MCF 10A (cell line): ENCODE measurements at places on chromosomes 16 and 17. TPM values are rescaled to one million over a fixed set of nuclear protein-coding genes. Genes with fewer than 3 reads are reported as not detected.
A peak's percentile ranks its signal among the peaks of the same experiment; 100 is the strongest.

The DGKE gene
- 16.5 and 23.9 TPM in 2 replicates for total RNA-seq

DNA sequence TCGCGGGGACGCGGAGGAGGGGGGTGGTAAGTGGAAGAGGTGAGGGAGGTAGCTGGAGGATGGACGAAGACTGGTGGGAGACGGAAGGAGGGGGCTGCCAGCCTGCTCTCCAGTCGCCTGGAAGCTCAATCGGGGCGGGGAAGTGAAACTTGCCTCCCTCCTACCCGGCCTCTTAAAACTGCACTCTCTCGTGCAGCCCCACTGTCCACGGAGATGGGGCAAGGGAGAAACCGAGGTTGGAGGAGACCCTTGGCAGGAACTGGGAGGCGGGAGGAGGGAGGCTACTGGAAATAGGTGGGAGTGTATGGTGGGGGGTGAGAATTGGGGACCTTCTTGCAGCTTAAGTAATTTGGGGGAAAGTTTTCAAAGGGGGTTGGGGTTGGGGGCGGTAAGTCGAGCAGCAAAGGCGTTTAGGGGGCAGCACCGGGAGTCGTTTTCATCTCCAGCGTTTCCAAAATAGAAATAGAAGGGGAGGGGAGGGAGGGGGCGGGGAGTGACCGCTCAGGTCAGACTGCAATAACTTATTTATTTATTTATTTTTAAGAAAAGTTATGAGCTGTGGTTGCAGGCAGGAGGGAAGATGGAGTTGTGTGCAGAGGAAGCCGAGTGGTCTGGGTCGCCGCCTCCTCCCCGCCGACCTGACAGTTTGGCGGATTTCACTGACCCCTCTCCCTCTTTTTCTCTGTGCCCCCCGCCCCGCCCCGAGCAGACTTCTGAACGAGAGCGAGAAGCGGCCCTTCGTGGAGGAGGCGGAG is 1.4 kb downstream of the SOX9 start:
- peak; percentile 28 for DNase-seq

GRCh38 chr17:32015245-32016013 is 8.2 kb downstream of the LRRC37B start:
- DNase-seq: peak; percentile 70

The KCTD19 gene
- not detected in 2 replicates for total RNA-seq

The PROCA1 gene
- 0.86 and 1.1 TPM in 2 replicates for total RNA-seq

The VMO1 gene
- 0.77 and 1.1 TPM in 2 replicates for total RNA-seq

- DNase-seq: no peak
These were observed 14.3 kb downstream of the LIMD2 start for GRCh38 chr17:63685578-63685977.

- no peak for DNase-seq
These were observed 16.5 kb downstream of the SCGB1C2 start for GRCh38 chr17:153851-154250.

GRCh38 chr17:50844117-50844700 is 8.8 kb downstream of the WFIKKN2 start:
- DNase-seq: no peak

- no peak for DNase-seq
These were observed 48.5 kb upstream of the ZCCHC14 start for GRCh38 chr16:87541147-87541871.

The UBN1 gene
- total RNA-seq: 33.3 and 38.1 TPM in 2 replicates

DNA sequence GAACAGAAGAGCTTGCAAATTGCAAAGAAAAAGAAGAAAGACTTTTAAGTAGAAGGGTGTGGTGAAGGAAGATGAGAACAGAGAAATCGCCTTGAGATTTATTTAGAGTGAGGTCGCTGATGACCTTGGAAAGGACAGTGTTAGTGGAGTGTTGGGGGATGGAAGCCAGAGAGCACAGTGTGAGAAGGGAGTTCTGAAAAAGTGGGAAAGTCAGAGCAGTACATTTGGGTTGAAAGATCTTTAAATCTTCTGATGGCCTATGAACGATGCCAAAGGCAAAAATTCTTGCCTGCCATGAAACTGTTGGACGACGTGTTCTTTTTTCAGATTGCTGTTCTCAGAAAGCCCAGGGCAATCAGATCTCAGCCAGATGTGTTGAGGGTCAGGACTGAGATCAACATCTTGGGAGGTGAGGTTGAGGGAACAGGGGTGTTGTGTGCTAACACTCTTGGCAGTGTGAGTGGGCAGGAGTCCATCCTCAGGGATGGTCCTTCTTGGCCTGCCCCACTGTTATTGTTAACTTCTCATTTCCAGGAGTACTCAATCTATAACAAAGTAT is 330.1 kb downstream of the MAP2K6 start:
- no peak for DNase-seq

The AGRP gene
- total RNA-seq: not detected in 2 replicates

GRCh38 chr17:55664287-55664686 is 58.4 kb downstream of the TMEM100 start:
- no peak for DNase-seq

DNA sequence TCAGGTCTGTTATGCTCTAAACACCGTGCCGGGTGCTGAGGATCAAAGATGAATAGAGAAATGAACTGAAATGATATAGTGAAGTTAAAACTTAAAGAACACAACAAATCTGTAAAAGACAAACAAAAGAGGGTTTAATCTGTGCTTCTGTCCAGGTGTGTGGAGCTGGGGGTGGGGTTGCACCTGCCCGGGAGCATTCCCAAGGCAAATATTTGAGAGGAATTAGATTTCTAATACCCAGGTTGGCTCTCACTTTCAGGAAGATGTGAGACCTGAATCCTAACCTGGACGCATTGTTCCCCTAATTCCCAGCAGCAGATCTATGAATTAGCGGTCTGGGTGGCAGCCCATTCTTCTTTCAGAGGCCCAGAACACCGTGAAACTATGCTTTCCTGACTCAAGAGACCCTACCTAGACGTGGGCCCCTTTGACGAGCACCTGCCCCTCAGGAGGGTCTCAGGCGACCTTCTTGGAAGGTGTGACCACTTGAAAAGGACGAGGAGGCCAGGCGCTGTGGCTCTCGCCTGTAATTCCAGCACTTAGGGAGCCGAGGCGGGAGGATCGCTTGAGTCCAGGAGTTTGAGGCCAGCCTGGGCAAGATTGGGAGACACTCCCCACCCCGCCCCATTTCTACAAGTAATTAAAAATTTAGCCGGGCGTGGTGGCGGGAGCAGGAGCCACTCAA is 677 bp upstream of the RANGRF start:
- peak; percentile 48 for DNase-seq

GRCh38 chr17:35373984-35374765 is 754 bp upstream of the SLFN11 start:
- peak; percentile 14 for DNase-seq

GRCh38 chr17:73283841-73284282 is 22.2 kb upstream of the CPSF4L start:
- DNase-seq: no peak

GRCh38 chr17:13584701-13585080 is 17.0 kb downstream of the HS3ST3A1 start:
- no peak for DNase-seq

GRCh38 chr17:68179236-68179925 is 68.5 kb upstream of the AMZ2 start:
- no peak for DNase-seq

DNA sequence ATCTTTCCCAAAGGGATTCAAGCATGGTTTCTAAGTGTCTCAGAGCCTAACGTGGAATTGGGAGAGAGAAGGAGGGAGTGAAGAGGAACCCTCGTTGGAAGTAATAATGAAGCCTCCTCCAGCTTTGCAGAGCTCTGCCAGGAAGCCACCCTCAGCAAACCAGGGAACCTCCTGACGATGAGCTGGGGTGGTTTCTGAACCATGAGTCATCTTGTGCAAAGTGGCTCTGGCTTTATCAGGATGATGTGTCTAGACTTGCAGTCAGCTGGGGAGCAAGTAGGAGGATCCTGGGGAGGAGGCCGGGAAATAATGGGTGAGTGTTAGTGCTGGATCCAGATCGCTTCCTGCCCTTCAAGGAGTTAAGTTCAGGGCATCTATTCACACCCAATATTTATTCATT is 191.7 kb upstream of the RBFOX1 start:
- DNase-seq: no peak

DNA sequence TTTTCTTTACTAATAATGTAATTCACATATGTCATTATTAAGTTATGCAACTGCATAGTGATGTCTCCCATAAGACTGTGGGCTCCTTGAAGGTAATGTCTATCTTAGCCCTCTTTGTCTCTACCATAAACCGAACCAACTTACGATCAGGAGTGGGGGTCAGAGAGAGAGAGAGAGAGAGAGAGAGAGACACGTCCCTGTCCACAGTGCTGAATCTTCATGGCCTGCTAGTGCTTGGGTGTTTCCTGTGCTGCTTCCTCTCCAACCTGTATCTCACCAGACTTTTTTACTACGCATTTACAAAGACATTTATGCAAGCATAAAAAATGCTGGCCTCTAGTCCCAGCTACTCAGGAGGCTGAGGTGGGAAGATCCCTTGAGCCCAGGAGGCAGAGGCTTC is 52.2 kb upstream of the HAPSTR1 start:
- peak; percentile 46 for DNase-seq

The TLCD1 gene
- 13.4 and 18.7 TPM in 2 replicates for total RNA-seq

DNA sequence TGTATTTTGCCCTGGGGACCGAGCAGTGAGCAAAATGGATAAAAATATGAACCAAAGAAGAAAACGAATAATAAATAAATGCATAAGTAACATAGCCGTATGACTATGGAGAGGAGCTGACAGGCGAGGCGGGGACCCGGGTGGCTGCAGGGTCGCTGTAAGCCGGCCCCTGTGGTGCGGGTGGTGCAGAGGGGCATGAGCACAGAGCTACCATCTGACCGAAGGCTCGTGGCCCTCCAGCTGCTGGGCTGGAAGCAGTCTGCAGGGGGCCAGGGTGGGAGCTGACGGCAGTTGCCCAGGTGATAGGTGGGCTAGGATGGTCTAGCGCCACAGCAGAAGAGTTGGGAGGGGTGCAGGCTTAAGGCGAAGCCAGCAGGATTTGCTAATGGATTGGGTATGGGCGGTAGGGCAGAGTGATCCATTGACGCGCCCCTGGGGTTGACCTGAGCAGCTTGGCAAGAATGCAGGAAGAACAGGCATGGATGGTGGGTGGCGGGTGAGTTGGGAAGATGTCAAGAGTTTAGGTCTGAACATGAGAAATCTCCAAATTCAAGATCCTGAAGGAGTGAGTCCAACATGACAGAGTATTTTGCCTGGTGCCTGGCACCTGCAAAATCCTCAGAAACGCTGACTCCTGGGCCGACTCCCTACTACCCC is 228.0 kb downstream of the FOXL1 start:
- DNase-seq: no peak

The TNS4 gene
- total RNA-seq: 387 and 522 TPM in 2 replicates

The SOX15 gene
- 32.6 and 34.4 TPM in 2 replicates for total RNA-seq

The CASKIN2 gene
- total RNA-seq: 19.2 and 19.8 TPM in 2 replicates

- DNase-seq: no peak
These were observed 5.1 kb downstream of the MPG start for GRCh38 chr16:83060-83603.
